Skeletal muscle tissue (tissue), 5 donors: ENCODE measurements at places on chromosomes 1 and 21. TPM values are rescaled to one million over a fixed set of nuclear protein-coding genes. Genes with fewer than 3 reads are reported as not detected.

The PKP1 gene
- total RNA-seq = 3.7 TPM

The ZBTB8B gene
- under 0.01 TPM for total RNA-seq

The AKIRIN1 gene
- total RNA-seq = 26.1 TPM

The MCOLN2 gene
- total RNA-seq = not detected

The DYNLT5 gene
- total RNA-seq = 0.52 TPM

The PI4KB gene
- total RNA-seq = 30.3 TPM

The SLC2A5 gene
- 8.9 TPM for total RNA-seq

The LCE2B gene
- total RNA-seq = not detected

The RASSF5 gene
- total RNA-seq = 3.1 TPM

The CFHR4 gene
- not detected for total RNA-seq

The FMN2 gene
- 2.1 TPM for total RNA-seq

The PLCH2 gene
- total RNA-seq = under 0.01 TPM
